Thymus (tissue), 14 donors: ENCODE measurements at places on chromosomes 7 and 10. TPM values are rescaled to one million over a fixed set of nuclear protein-coding genes. Genes with fewer than 3 reads are reported as not detected.

Gene FRMPD2
- total RNA-seq, result 0.38 TPM

GRCh38 chr7:77655836-77656455, 40.3 kb upstream of the RSBN1L start:
- H3K4me3 ChIP-seq, result no peak overlapping the region
- DNase-seq, result no peak
- no peaks in the 10 kb centered on the region for H3K4me1 ChIP-seq
- no peaks in the 10 kb centered on the region for H3K27me3 ChIP-seq

GRCh38 chr10:132455441-132455971, 58.5 kb downstream of the PWWP2B start:
- H3K4me1 ChIP-seq, result peaks cover 31% of the 10 kb centered on the region
- H3K4me3 ChIP-seq, result no peak overlapping the region
- no peak overlapping the region for H3K27ac ChIP-seq
- peaks cover 13% of the 10 kb centered on the region for H3K27me3 ChIP-seq
- no peak for DNase-seq
- no peaks in the 10 kb centered on the region for H3K36me3 ChIP-seq

Gene IFIT2
- total RNA-seq, result 8.7 TPM

DNA sequence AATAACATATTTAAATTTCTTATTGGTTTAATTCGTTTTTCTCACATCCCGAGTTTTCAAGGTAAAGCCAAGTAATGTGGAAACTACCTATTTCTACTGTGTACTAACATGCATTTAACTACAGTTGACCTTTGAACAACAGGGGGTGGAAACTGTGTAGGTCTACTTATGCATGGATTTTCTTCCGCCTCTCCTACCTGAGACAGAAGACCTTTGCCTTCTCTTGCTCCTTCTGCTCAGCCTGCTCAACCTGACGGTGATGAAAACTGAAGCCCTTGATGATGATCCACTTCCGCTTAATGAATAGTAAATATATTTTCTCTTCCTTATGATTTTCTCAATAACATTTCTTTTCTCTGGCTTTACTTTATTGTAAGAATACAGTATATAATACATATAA, 18.5 kb downstream of the MEOX2 start:
- no peak overlapping the region for H3K27ac ChIP-seq
- H3K4me3 ChIP-seq, result no peak overlapping the region
- H3K4me1 ChIP-seq, result no peaks in the 10 kb centered on the region
- no peaks in the 10 kb centered on the region for H3K27me3 ChIP-seq
- no peak for DNase-seq

- H3K4me3 ChIP-seq, result no peak overlapping the region
- no peaks in the 10 kb centered on the region for H3K36me3 ChIP-seq
- H3K4me1 ChIP-seq, result no peaks in the 10 kb centered on the region
- no peak for DNase-seq
- H3K27ac ChIP-seq, result no peak overlapping the region
- no peaks in the 10 kb centered on the region for H3K27me3 ChIP-seq
Measured at GRCh38 chr10:76881477-76882220, 756.0 kb downstream of the KCNMA1 start.

DNA sequence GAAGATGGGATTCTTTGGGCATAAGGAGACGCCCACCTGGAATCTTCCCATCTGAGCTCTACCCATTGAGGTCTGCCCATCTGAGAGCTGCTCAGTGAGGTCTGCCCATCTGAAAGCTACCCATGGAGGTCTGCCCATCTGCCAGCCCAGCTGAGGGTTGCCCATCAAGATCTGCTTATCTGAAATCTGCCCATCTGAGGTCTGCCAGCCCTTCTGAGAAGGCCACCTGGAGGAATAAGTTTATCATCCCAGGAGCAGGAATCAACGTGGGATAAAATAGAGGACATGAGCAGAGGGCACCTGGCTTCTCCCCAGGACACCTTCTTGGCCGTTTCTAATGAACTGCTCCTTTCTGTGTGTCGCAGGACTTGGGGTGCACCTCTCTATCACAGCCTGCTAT, 35.3 kb upstream of the PDZD8 start:
- H3K36me3 ChIP-seq, result no peaks in the 10 kb centered on the region
- H3K4me3 ChIP-seq, result no peak overlapping the region
- DNase-seq, result no peak
- no peaks in the 10 kb centered on the region for H3K27me3 ChIP-seq

- peaks cover 6% of the 10 kb centered on the region for H3K4me1 ChIP-seq
- no peak overlapping the region for H3K27ac ChIP-seq
- H3K36me3 ChIP-seq, result peaks cover 49% of the 10 kb centered on the region
- H3K27me3 ChIP-seq, result no peaks in the 10 kb centered on the region
- no peak for DNase-seq
- peak overlapping the region; percentile 52 for H3K4me3 ChIP-seq
Measured at GRCh38 chr7:4792537-4793126, 17.2 kb downstream of the AP5Z1 start.

DNA sequence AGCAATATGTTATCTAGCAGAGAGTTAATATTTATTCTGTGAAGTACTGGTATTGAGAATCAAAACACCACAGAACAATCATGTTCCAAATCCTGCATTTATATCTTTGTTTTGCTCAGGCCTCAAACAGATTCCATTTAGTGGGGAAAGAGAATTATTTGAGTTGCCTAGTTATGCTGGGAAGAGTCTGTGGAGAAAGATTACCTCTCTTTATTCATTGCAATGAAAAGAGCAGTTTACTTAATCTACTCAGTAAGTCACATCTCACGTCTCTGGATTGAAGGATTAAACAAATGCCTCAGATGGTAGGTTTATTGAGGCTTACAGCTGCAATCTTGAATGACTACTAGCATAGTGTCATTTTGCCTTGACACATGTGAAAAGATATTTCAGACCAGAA, 76.4 kb downstream of the RUNDC3B start:
- no peaks in the 10 kb centered on the region for H3K36me3 ChIP-seq
- no peak for DNase-seq
- H3K4me1 ChIP-seq, result no peaks in the 10 kb centered on the region
- H3K27me3 ChIP-seq, result no peaks in the 10 kb centered on the region
